ENCODE measurements at places on chromosomes 2 and 18.

DNA sequence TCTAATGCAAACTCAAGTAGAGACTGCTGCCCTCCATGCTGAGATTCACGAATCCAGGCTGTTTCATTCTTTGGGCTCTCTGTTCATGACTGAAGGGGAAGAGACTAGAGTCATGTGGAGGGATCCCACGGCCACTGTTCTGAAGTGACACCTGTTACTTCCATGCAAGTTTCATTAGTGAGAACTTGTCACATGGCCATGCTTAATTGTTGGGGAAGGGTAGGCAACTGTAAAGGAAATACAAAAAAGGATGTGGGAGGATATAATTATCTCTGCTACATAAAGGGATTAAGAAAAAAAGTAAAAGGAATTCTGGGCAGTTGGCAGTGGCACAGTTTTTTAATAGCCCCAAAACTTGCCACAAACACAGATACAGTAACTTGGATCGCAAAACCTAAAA is 28.0 kb upstream of the PSME4 start:
- DNase-seq = no peak

DNA sequence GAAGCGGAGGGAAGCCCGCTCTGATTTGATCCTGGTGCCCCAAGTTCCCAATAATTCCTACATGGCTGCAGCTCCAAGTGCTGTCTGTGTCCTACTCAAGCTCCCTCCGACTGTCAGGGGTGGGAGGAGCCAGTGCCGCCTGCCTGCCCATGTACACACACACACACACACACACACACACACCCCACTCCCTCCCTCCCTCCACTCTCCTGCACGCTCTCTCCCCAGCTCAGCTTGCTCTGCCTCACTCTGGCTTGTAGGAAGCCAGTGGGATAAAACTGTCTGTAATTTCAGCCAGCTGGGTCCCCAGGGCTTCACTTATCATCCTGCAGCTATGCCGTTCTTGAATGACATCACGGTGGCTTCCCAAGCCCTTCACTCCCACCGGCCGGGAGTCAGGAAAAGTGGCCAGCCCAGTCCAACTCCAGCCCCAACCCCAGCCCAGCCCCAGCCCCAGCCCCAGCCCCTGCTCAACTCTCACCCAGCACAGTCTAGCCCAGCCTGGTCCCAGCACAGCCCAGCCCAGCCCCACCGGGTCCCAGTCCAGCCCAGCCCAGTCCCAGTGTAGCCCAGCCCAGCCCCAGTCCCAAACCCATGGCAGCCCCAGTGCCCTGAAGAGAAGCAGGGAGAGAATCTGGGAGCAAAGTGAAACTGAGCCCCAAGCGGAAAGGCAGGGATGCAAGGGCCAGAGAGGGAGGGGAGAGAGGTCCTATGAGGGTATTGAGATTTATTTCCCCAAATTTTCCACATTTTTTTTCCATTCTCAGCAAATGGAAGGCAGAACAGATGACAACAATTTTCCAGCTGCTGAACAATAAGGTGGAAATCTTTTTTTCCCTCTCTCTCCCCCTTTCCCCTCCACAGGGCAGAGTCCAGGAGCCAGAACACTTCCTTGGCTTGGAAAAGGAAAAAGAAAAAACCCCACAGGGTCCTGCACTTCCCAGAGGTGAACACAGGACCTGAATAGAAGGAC is 144.0 kb downstream of the TNS1 start:
- peak; percentile 98 for DNase-seq

- DNase-seq = no peak
These were observed 49.0 kb upstream of the SP3 start for GRCh38 chr2:174014011-174014698.

- DNase-seq = no peak
These were observed 5.2 kb upstream of the SIGLEC15 start for GRCh38 chr18:45820106-45820745.

GRCh38 chr2:45273412-45274249 is 264.4 kb upstream of the SIX2 start:
- no peak for DNase-seq

DNA sequence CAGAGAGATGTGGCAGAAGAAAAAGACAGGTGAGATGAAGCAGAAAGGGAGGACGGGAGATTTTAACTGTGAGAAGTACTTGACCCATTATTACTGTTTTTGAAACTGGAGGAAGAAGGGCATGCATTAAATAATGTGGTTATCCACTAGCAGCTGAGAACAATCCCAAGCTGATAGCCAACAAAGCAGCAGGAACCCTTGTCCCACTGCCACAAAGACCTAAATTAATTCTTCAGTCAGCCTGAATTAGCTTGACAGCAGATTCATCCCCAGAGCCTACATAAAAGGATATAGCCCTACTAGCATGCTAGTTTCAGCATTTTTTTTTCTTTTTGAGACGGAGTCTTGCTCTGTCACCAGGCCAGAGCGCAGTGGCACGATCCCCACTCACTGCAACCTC is 19.5 kb upstream of the REG3A start:
- no peak for DNase-seq

- DNase-seq = no peak
These were observed 44.3 kb downstream of the NTSR2 start for GRCh38 chr2:11625671-11626070.

DNA sequence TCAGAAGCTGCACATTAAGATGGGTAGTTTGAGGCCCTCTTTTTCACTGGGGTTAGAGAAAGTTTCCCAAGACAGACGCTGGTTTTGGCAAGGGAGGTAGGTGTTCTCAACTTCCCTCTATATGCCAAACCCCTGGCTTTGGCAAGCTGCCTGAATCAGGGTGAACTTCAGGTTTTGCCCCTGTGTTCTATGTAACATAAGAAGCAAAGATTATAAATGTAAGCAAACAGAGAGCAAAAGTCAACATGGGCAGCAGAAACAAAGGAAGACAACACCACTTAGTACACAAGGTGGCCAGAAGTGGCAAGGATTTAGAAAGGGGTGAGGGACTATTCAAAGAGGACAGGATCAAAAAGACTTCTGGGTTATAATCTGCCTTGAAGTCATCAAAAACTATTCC is 70.5 kb upstream of the TFCP2L1 start:
- DNase-seq = no peak
